ENCODE measurements at places on chromosomes 6 and 20. TPM values are rescaled to one million over a fixed set of nuclear protein-coding genes. Genes with fewer than 3 reads are reported as not detected.
A peak's percentile ranks its signal among the peaks of the same experiment; 100 is the strongest.

GRCh38 chr6:19551611-19552010 is 285.6 kb upstream of the ID4 start:
- peaks cover 4% of the 10 kb centered on the region for H3K4me1 ChIP-seq
- no peak overlapping the region for H3K27ac ChIP-seq
- DNase-seq: no peak
- no peaks in the 10 kb centered on the region for H3K36me3 ChIP-seq
- H3K4me3 ChIP-seq: no peak overlapping the region

- no peak overlapping the region for H3K27ac ChIP-seq
- H3K27me3 ChIP-seq: no peaks in the 10 kb centered on the region
- no peak overlapping the region for H3K4me3 ChIP-seq
Observed at GRCh38 chr20:19451231-19451922, 238.9 kb downstream of the SLC24A3 start.

DNA sequence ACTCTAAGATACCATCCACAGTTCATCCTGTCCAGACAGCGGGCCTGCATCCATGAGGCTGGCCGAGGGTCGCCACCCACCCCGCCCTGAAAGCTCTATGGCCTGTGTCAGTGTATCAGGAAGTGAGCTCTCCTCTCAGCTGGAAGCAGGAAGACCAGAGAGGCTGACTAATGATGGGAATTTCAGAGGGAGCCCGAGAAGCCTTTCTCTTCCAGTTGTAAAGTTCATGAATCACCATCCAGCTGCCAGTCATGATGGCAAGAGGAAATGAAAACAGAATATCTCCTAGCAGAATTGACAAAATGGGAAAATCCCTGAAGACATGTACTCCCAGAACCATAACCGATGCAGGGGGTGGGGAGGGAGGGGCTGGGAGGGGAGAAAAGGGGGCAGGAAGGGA is 109.6 kb upstream of the RPS6KA2 start:
- H3K36me3 ChIP-seq: no peaks in the 10 kb centered on the region
- H3K27ac ChIP-seq: no peak overlapping the region
- peaks cover 17% of the 10 kb centered on the region for H3K4me1 ChIP-seq
- H3K27me3 ChIP-seq: no peaks in the 10 kb centered on the region

GRCh38 chr20:51434580-51435247 is 107.8 kb downstream of the NFATC2 start:
- H3K36me3 ChIP-seq: no peaks in the 10 kb centered on the region
- no peak for DNase-seq
- no peak overlapping the region for H3K4me3 ChIP-seq
- H3K27ac ChIP-seq: no peak overlapping the region
- no peaks in the 10 kb centered on the region for H3K27me3 ChIP-seq
- H3K4me1 ChIP-seq: no peaks in the 10 kb centered on the region

DNA sequence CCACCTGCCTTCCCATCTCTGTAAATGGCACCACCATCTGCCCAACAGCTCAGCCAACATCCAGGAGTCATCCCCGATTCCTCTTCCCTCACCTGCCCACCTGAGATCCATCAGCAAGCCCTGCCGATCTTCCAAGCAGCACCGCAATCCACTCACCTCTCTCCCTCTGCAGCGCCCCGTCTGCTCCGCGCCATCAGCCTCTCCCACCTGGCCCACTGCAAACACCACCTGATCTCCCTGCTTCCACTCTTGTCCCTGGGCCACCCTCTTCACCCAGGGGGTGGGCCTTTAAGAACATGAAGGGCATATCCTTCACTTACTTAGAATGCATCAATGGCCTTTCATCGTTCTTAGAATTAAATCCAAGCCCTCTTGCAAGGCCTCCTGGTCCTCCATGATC is 457.3 kb upstream of the SULF2 start:
- H3K27ac ChIP-seq: no peak overlapping the region
- no peaks in the 10 kb centered on the region for H3K27me3 ChIP-seq
- no peak for DNase-seq
- H3K36me3 ChIP-seq: no peaks in the 10 kb centered on the region
- no peak overlapping the region for H3K4me3 ChIP-seq

- H3K36me3 ChIP-seq: peaks cover 82% of the 10 kb centered on the region
- peak overlapping the region; percentile 76 for H3K4me3 ChIP-seq
- no peaks in the 10 kb centered on the region for H3K27me3 ChIP-seq
Observed at GRCh38 chr6:36599791-36600209, 5.6 kb downstream of the SRSF3 start.

DNA sequence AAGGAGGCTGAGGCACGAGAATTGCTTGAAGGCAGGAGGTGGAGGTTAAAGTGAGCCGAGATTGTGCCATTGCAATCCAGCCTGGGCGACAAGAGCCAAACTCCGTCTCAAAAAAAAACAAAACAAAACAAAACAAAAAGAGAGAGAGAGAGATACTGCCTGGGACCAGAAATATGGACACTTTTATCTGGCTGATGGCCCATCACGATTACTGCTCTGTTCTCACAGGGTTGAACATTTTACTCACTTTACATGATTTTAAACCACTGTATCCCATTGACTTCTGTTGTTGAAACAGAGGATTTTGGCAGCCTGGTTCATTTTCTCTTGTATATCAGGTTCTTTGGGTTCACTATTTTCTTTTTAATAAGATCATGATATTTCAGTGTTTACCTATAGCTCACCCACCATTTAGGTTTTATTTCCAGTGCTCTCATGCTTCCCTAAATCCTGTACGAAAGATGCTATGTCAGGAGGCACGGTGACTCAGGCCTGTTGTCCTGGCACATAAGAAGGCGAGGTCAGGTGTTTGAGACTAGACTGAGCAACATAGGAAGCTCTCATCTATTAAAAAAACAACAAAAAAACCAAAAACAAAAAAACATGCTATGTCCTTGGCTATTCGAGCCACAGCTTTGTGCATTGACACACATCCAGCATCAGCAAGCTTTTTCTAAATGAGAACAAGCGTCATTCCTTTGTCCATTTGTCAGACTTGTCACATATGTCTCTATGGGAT is 34.5 kb upstream of the RREB1 start:
- DNase-seq: no peak
- no peaks in the 10 kb centered on the region for H3K4me1 ChIP-seq
- H3K27me3 ChIP-seq: no peaks in the 10 kb centered on the region
- no peak overlapping the region for H3K4me3 ChIP-seq
- no peak overlapping the region for H3K27ac ChIP-seq

SYTL3 gene
- 10.1 TPM for total RNA-seq

TMC2 gene
- 0.19 TPM for total RNA-seq

DNA sequence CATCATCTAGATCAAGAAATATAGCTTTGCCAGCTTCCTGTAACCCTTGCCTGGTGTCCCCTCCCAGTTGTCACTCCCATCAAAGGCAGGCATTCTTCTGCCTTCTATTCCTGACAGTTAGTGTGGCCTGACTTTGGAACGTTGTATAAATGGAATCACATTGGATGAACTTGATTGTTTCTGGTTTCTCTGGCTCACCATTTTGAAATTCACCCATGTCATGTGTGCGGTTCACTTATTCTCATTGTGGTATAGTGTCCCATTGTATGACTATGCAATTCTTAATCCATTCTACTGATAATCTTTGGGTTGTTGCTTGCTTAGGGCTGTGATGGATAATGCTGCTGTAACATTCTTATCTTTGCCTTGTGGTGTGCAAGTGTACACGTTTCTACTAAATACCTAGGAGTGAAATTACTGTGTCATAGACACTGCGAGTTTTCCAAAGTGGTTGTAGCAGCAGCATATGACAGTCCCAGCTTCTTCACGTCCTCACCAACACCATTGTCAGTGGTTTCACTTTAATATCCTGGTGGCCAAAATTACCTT is 73.2 kb downstream of the VEGFA start:
- no peak overlapping the region for H3K4me3 ChIP-seq
- H3K27ac ChIP-seq: no peak overlapping the region
- H3K4me1 ChIP-seq: no peaks in the 10 kb centered on the region
- no peak for DNase-seq

GCNT2 gene
- 21.0 TPM for total RNA-seq
